ENCODE measurements at places on chromosomes 13 and 19.

GRCh38 chr13:45055902-45056648 lies 64.2 kb upstream of the GTF2F2 start:
- DNase-seq: no peak

DNA sequence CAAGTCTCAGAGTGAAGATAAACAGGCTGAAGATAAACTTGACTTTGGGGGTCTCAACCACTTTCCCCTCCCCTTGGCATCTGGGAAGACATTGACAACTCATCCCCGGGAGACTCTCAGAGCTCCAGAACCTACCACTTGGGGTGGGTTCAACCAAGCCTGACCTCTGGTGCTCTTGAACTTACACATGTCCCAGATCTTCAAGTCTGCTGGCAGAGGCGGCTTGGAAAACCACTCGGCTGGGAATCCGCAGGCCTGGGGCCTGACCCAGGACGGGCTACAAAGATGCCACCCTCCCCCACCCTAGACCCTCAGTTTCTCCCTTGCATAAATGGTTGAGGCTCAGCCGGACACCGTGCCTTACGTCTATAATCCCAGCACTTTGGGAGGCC lies 512 bp downstream of the LRRC8E start:
- no peak for DNase-seq

- DNase-seq: no peak
Observed at GRCh38 chr19:7781157-7781556, 18.1 kb downstream of the CLEC4M start.

DNA sequence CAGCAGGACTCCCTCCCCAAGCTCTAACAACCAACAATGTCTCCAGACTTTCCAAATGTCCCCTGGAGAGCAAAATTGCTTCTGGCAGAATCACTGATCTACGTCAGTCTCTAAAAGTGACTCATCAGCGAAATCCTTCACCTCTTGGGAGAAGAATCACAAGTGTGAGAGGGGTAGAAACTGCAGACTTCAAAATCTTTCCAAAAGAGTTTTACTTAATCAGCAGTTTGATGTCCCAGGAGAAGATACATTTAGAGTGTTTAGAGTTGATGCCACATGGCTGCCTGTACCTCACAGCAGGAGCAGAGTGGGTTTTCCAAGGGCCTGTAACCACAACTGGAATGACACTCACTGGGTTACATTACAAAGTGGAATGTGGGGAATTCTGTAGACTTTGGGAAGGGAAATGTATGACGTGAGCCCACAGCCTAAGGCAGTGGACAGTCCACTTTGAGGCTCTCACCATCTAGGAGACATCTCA lies 6.2 kb upstream of the CEACAM5 start:
- no peak for DNase-seq

GRCh38 chr13:64704121-64704649 lies 2526.0 kb downstream of the PCDH9 start:
- no peak for DNase-seq

DNA sequence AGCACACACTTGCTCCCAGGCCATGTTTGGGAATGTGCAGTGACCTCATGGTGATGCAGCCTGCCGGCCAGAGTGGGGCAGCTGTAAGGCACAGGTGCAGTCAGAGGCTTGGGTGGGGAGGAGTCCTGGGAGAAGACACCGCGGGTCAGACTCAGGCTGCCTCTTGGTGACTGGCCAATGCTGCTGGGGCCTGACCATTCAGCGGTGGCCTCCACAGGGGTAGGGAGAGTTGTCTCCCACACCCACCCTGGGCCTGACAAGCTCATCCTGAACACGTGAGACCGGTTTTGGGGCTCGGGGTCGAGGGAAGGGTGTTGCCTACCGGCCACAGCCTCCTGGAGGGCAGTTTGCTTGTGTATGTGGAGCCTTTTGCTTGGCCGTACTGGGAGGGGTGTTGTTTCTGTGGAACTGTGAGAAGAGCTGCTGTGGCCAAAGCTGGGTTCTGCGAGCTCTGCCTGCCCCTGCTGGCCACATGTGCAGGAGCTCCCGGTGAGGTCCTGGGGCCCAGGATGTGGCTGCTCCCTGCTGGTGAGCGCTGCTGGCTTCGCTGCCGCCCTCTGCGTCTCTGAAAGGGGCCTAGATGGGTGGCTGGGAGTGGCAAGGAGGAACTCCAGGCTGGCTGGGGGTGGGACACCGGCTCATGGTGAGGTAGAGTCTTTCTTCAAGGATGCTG lies 22.1 kb downstream of the UPF1 start:
- no peak for DNase-seq

DNA sequence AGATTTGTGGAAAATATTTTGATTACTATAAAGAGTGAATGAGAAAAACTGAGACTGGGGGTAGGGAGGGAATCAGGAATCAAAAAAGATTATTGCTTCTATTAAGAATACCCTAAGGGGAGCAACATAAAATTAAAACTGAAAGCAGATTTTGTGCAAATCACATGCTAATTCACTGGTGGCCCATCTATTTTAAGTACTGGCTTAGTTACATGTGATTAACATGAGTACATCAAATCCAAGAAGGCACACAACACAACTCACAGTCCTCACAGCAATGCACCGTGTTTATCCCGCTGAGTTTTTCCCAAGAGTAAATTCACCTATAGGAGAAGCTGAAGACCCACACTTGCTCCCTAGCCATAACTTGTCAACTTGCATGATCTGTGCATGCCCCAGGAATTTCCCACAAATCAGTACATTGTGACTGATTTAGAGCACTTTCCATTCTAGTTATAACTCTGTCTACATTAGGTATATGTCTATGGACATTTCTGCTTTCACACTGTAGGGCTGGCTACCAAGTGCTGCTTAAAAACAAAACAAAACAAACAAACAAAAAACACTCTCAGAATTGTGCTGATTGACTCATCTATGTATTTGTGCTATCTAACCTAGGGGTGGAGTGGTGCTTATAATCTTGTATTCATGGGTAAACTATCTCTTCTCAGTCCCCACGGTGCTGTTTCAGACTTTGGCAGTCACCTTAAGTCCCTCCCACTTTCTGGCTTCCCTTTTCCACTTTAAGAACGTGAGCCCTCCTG lies 24.3 kb downstream of the AMER2 start:
- DNase-seq: no peak

GRCh38 chr19:49546825-49547565 lies 19.2 kb downstream of the RCN3 start:
- peak; percentile 85 for DNase-seq

- DNase-seq: no peak
Observed at GRCh38 chr13:24039621-24040475, 120.7 kb upstream of the SPATA13 start.

- no peak for DNase-seq
Observed at GRCh38 chr13:101941095-101941783, 460.6 kb downstream of the FGF14 start.

- DNase-seq: no peak
Observed at GRCh38 chr19:18231775-18232174, 5.5 kb upstream of the PDE4C start.

DNA sequence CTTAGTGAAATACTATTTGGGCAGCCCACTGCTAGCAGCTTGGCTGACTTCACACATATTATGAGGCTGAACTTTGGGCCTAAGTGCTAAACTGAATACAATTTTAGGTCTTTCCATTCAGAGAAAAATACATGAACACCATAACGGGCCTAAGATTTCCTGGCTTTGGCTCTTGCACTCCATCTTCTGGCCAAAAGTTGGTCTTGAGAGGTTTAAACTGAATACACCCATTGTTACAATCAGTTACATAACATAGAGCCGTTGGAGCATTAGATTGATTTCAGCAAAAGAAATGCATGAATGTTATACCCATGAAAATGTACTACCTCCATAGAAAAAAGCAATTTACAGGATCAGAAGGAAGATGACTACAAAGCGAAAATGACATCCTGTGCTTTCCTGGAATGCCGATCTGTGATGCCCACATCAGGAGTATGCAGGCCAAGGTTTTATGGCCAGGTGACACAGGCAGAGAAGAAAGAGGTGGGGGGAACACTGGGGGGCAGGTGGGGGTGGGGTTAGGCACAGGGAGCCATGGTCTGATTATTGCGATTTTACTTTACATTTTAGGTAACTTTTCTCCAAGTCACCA lies 11.1 kb upstream of the SHISA2 start:
- peak; percentile 57 for DNase-seq

DNA sequence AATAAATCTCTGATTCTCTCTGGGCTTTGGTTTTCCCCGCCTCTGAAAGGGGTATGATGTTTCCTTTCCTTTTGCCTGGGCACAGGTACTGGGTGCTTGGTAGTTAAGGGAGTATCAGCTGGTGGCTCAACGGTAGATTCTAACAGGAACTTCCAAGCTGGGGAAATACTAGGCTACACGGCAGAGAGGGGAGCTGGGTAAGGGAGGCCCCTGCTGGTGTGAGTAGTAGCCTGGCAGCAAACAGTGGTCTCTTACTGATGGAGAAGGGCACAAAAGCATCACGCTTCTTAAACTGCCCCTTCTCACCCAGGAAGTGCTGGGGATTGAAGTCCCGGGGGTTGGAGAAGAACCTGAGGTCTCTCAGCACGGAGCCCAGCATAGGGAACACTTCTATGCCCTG lies 26.9 kb upstream of the CYP2A7 start:
- no peak for DNase-seq

GRCh38 chr19:29831686-29832085 lies 19.9 kb downstream of the CCNE1 start:
- DNase-seq: no peak

GRCh38 chr13:110882972-110883371 lies 31.9 kb downstream of the ANKRD10 start:
- no peak for DNase-seq

DNA sequence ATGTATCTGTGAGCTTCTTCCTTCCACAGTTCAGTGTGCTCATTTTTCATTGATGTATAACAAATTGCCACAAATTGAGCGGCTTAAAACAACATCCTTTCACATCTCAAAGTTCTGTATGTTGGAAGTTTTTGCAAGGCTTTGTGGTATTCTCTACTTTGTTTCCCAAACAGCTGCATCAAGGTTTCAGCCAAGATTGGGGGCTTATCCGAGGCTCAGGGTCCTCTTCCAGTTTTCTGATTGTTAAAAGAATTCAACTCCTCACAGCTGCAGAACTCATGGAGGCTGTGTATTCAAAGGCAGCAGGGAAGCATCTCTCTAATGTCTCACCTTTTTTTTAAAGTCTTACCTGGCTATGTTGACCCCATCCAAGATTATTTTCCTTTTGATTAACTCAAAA lies 1369.8 kb downstream of the PCDH9 start:
- no peak for DNase-seq

DNA sequence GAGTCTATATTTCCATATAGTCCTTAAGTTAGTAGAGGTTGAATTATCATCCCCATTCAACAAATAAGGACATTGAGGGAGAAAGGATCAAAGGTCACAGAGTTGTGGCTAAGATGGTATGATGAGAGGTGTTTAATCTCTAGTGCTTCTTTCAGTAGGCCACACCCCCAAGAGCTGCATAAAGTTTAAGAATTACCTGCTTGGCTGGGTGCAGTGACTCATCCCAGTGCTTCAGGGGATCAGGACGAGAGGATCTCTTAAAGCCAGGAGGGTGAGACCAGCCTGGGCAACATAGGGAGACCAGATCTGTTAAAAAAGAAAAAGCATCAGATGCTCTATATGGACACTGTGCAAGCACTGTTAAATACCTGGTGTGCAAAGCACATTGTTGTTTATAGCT lies 560.0 kb upstream of the KLHL1 start:
- no peak for DNase-seq

DNA sequence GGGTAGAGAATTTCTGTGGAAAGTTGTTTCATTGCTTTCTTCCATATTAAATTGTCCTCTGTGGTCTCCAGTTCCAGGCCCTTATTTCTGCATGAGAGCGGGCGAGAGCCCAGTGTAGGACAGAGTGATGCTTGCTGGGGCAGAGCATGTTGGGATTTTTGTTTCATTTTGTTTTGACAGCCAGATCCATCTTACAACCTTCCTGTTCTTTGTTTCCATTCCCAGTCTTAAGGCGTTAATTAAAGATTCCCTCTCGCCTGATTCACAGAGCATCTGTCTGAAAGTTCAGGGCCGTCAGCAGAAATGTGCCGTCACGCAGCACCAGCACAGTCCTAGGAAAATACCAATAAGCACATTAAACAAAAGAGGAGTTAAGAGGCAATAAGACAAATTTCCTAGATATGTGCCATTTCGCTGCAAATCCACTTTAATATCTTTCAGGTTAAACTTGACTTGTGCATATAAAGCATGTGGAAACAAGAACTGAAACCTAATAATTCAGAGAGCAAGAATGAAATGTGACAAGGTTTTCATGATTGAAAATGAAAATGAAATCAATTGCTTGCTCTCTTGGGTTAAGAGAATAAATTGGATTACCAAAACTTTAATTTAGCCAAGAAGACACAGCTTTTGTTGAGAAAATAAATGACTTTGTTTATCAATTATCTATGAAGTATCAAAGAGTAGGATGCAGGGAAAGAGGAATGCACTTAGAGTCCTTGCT lies 210.7 kb upstream of the SLC10A2 start:
- no peak for DNase-seq

- DNase-seq: peak; percentile 18
Observed at GRCh38 chr19:29872224-29872731, 60.5 kb downstream of the CCNE1 start.

GRCh38 chr19:11205939-11206570 lies 8.7 kb upstream of the KANK2 start:
- no peak for DNase-seq

GRCh38 chr13:30031488-30031887 lies 181.1 kb upstream of the UBL3 start:
- no peak for DNase-seq

DNA sequence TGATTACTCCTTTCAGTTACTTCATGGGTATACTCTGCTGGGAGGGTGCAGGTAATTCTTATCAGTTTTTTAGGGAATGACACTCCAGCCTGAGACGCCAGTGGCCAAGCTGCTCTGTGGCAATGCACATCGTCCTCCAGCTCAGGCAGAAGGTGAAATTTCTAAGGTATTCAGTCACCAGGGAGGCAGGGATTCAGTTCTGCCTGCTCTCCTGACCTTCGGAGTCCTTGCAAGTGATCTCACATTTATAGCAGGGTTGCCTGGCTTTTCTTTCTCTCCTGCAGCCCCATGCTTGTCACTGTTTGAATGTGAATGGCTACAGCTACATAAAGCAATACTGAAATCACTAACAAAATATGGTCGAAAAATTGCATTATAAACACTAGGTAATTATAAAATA lies 1447.5 kb downstream of the EFNB2 start:
- DNase-seq: no peak

- DNase-seq: no peak
Observed at GRCh38 chr13:97027162-97027554, 32.9 kb upstream of the OXGR1 start.

GRCh38 chr13:65339241-65339640 lies 1890.9 kb downstream of the PCDH9 start:
- no peak for DNase-seq

- DNase-seq: no peak
Observed at GRCh38 chr19:23527797-23528196, 132.5 kb upstream of the ZNF91 start.
